SW480 (cell line): ENCODE measurements at places on chromosomes 11 and 22.

DNA sequence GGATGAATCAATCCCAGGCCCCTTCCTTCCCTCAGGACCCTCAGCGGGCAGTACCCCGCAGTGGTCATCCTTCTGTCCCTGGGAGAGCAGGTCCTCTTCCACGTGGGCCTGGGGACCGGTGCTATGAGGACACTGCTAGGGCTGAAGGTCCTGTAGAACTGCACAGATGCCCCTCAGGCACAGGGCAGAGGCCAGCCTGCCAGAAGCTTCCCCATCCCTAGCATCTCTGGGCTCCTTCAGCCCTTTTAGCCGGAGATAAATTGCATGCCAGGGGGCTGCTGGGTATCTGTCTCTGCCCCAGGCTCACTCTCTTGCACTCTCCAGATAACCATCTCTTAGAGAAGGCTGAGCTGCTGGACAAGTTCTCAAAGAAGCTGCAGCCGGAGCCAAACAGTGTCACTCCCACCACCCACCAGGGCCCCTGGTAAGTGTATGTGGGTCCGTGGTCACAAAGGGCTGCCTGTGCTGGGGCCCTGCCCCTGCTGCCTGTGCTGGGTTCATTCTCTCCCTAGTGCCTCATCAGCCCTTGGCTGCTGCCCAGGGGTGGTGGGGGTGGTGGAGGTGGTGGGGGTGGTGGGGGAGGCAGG lies 2.3 kb downstream of the ATG16L2 start:
- DNase-seq = no peak

DNA sequence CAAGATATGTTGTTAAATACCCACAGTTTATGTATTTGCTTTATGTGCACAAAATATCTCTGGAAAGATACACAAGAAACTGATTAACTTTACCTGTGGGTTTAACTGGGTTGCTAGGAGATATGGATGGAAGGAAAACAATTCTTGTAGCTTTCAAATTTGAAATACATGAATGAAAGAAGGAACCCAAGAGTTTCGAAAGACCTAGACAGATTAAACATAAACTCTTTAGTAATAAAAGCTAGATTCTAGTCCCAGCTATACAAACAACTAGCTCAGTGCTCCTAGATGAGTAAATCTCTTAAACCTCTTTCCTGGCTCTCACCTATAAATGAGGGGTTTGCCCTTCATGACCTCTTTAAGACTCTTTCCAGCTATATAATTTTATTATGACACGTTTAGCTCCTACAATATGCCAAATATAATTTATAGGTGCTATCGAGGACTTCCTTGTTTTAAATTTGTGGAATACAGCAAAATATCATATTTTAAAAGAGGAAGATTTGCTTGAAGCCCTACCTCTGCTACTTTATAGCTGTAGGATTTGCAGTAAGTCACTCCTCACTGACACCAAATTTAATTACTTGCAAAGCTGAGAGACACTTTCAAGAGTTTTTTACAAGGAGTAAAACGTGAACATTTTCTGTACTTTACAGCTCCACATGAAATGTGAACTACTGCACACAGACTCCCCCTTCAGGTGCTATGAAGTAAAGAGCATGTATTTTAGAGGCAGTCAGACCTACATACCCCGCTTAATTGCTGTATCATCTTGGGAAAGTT lies 50.7 kb downstream of the RRAS2 start:
- peak; percentile 59 for DNase-seq

DNA sequence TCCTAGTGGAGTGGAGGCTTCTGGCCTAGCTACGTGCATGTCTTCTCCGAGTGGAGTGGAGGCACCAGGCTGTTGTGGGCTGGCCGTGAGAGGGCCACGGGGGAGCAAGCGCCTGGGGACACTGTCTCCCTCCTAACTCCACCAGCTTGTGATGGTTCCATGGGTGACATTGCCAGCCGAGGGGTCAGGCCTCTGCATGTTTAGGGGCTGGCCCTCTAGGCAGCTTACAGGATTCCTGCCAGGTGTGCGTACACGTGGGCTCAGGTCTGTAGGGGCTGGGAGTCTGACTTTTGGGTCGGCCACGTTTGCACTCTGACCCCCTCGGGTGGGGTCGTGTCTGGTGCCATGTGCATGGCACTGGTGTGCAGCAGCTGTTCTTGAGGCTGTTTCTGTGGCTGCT lies 31.6 kb downstream of the TBC1D22A start:
- no peak for DNase-seq

DNA sequence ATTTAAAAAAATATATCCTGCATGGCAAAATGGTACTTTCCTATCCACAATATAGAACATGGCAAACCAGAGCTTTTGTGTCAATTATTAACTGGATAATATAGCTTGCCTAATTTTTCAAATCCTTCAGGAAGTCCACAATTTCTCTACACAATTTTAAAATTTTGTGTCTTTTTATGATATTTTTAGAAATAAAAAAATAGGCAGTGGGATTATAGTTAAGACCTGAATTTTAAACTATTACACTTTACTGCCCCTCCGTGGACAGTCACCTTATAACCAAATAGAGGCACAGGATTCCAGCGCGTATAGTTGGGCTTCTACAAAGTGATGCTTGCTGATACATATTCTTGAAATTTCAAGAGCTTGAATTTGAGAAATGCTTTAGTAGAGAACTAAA lies 2.1 kb upstream of the DMC1 start:
- peak; percentile 46 for DNase-seq

GRCh38 chr22:24761888-24762675 lies 12.4 kb downstream of the PIWIL3 start:
- no peak for DNase-seq

- DNase-seq = no peak
These were observed 47.9 kb downstream of the CHRDL2 start for GRCh38 chr11:74683279-74683871.

DNA sequence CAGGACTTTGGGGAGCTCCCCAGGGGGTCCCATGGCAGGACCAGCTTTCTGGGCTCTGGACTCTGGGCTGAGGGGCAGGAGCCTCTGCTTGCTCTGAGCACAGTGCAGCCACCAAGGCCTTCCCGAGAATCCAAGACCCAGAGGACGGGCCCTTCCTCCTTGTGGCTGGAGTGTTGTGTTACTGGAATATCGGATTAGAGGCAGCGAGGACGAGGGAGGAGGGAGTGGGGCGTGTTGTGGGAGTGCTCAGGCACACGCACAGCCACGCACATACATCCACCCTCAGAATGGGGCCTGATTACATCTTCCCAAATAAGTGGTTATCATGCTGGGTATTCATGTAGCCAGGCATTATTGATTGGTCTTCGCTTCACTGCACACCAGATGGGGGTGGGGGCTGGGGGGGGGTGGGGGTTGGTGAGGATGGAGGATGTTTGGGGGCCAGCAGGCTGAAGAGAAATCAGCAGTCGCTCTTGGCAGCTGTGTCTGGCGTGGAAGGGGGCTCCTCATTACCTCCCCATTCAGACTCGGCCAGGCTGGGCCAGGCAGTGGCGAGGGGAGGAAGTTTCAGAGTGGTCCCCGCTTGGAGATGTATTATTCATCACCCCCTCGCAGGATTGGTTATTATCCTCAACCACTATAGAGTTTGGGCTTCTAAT lies 120.9 kb downstream of the ST3GAL4 start:
- no peak for DNase-seq

GRCh38 chr22:25484521-25485315 lies 79.8 kb upstream of the GRK3 start:
- no peak for DNase-seq

- DNase-seq = no peak
These were observed 178.2 kb downstream of the IGLL1 start for GRCh38 chr22:23401910-23402274.

DNA sequence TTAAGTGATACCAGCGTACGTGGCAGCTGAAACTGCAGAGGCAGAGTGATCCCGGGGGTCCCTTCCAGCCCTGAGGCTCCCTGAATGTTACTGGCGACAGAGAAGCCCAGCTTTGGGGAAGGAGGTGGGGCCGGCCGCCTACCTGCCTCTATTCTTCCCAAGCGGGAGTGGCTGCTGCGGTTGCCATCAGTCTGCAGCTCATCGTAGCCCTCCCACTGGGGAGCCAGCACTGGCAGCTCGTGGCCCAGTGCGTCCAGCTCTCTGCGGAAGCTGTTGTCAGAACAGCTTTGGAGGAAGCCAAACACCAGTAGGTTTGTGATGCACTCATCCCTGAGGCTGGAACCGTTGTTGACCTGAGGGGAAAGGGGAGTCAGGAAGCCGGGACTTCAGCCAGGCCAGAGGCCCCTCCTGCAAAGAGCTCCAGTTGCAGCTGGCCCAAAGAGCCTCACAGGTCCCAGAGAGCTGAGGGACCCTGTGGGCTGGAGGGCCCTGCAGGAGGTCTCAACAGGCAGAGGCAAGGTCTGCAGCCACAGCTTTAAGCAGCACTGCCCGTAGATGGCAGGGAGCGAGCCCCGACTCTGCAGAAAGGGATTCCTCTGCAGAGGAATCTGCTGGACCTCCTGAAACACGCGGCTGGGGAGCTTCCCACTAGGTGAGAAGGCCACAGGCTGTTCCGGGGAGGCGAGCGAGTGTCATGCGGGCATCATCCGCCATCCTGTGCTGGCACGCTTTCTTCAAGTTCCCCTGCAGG lies 30.4 kb downstream of the BID start:
- DNase-seq = no peak

DNA sequence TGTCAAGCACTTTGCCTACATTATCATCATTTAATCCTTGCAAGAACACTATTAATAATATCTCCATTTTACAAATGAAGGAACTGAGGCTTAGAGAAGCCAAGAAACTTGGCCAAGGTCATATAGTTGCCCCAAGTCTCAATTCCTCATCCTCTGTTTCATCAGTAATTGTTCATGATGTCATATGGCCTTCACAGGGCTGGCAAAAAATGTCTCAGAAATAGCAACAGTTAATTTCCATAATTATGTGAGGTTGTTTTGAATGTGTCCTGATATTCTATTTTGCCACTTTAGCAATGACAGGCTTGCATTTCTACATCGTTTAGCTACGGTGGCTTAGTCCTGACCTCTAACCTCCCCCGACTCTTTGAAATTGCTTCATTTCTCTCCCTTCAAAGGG lies 20.6 kb upstream of the TRIM44 start:
- no peak for DNase-seq
